ENCODE measurements at places on chromosomes 7 and 10.

DNA sequence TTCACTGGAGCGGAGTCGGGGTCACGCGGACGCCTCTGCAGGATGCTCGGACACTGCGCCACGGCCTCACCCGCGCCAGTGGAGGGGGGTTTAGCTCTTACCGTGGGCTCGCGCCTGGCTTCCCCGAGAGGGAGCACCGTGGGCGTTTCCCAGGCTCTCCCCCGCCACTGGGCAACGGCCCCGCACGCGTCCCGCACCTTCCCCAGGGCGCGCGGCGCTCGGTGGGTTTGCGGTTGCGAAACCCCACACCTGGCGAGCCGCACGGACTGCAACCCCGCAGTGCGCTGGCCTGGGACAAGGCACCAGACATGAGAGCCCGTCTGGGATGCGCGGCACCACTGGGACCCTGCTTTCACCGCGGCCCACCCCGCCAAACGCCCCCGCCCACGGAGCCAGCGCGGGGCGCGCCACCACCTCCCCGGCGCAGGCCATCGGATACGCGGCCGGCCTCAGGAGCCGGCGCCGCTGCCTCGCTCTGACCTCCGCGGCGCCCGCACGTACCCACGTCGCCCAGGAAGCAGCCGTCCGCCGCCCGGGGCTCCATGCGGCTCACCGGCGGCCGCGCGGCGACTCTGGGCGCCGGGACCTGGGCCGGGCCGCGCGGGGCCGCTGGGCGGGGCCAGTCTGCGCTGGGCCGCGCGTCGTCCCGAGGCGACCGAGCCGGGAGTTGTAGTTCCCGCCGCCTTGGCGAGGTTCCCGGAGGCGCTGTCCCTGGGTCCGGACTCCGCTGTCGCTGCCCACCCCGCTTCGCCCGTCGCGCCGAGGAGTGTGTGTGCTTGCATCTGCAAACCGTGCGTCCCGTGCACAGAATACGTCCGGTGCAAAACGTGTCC, at the start of gene ASB13:
Gene ASB13, minus strand, starts transcription at position 588 of the 833 bp plus-strand sequence. Its CDS starts 44 bp downstream, at position 544.
- DNase-seq: peak; percentile 65

DNA sequence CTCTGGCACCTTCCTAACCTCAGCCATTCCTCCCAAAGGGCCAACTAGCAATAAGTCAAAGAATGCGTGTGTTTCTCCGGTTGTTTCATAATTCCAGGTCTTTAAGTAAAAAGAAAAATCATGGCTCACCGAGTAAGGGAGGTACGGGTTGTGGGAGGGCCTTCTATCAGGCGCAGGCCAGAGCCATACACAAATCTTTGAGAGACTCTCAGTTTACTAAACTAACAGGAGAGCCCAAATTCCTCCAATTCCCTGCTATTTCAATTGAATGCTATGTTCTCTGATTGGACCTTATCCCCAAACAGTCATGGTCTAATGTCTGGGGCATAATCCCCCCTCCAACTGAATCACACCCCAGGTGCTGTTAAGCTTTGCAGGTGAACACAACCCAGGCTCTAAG, 26.2 kb upstream of the SLF2 start:
- DNase-seq: no peak

GRCh38 chr10:114499116-114499515, 94.8 kb upstream of the AFAP1L2 start:
- no peak for DNase-seq

- DNase-seq: no peak
These were observed 91.2 kb upstream of the GPR141 start for GRCh38 chr7:37592366-37592765.

GRCh38 chr7:38846280-38846679, 62.7 kb downstream of the VPS41 start:
- no peak for DNase-seq
